T-cell (primary cell): ENCODE measurements at places on chromosomes 1 and 21.

GRCh38 chr1:155253208-155253607 is 2.1 kb downstream of the ENTREP3 start:
- H3K4me1 ChIP-seq: peaks cover 9% of the 10 kb centered on the region
- no peaks in the 10 kb centered on the region for H3K27me3 ChIP-seq
- H3K4me3 ChIP-seq: no peak overlapping the region

DNA sequence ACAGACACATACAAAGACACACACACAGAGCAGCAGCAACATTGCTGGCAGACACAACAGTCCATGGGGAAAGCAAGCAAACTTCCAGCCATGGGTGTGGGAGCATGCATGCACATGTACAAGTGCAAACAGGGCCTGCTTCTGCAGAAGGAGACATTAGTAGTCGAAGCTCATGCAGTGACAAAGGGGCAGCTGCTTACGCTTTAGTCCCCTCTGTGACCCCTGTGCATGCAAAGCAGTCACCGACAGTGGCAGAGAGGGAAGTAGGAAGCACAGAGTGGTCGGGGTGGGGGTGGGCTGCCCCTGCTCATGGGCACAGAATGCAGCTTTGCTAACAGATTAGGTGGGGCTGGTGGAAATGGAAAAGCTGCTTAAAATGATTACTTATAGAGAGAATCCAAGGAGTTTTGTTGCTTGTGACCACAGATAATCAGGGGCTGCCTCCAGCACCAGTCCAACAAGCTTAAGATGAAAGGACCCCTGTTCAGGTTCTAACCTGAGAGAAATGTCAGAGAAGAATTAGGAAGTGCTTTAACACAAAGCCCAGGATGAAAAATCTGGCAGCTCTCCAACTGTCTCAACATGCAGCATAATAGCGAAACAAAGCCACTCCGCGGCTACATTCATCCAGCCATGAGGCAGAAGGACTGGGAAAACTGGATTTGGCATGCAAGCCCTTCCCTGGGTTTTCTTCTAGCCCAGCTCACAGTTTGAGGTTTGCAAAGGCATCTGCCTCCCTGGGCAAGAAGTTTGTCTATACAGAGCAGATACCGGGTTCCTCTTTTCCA is 378.9 kb downstream of the KCNH1 start:
- H3K4me1 ChIP-seq: no peaks in the 10 kb centered on the region
- H3K27ac ChIP-seq: no peak overlapping the region
- DNase-seq: no peak

DNA sequence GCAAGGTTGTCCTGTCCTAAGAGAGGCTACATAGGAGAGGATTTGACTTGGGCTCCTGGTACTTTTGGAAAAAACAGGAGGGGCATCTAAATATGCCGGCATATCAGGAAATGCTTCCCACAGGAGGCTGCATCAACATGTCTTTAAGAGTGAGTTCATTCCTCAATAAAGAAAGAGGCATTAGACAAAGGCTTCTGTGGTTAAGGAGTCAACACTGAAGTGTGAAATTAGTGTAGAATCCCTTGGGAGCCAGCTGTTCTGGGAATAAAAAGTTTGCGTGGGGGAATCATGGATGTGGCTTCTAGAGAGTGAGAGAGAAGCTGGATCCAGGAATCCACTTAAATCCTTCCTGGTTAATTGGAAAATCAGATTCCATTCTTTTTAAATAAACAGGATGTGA is 69.5 kb downstream of the DNM3 start:
- DNase-seq: no peak
- no peaks in the 10 kb centered on the region for H3K36me3 ChIP-seq
- no peak overlapping the region for H3K27ac ChIP-seq
- H3K4me3 ChIP-seq: no peak overlapping the region
- H3K4me1 ChIP-seq: no peaks in the 10 kb centered on the region
- H3K27me3 ChIP-seq: peaks cover 2% of the 10 kb centered on the region

DNA sequence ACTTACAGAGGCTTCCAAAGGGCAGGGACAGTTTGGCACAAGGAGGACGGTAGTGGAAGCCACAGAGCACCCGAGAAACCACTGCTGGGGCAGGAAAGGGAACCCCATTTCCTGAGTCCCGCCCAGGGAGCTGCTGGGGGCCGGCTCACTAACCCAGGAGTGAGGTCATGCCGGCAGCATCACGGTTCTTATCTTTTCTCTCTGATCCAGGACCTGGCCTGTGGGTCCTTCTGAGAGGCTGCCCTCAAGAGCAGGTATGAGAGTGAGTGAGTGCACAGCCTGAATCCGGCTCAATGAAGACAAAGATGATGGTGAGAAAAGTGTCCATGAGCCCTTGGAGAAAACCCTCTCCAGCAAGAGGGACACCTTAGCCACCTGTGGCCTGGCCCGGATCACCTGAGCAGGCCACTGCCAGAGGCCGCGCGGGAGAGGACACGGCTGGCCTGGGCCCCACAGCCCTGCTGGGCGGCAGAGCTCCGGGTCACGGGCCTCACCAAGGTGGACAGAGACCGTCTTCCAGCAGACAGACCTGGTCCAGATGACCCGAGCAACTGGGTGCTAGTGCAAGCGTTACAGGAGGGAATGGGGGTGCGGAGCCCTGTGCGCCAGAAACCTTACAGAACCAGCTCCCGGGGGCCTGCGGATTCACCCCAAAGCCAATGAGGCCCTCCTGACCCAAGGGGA is 94.9 kb downstream of the RIPK4 start:
- no peak overlapping the region for H3K27ac ChIP-seq
- no peak for DNase-seq
- no peak overlapping the region for H3K4me3 ChIP-seq
- peaks cover 27% of the 10 kb centered on the region for H3K27me3 ChIP-seq
- no peaks in the 10 kb centered on the region for H3K4me1 ChIP-seq

GRCh38 chr1:101039245-101039644 is 13.7 kb upstream of the DPH5 start:
- H3K27ac ChIP-seq: no peak overlapping the region
- H3K4me1 ChIP-seq: peaks cover 14% of the 10 kb centered on the region

DNA sequence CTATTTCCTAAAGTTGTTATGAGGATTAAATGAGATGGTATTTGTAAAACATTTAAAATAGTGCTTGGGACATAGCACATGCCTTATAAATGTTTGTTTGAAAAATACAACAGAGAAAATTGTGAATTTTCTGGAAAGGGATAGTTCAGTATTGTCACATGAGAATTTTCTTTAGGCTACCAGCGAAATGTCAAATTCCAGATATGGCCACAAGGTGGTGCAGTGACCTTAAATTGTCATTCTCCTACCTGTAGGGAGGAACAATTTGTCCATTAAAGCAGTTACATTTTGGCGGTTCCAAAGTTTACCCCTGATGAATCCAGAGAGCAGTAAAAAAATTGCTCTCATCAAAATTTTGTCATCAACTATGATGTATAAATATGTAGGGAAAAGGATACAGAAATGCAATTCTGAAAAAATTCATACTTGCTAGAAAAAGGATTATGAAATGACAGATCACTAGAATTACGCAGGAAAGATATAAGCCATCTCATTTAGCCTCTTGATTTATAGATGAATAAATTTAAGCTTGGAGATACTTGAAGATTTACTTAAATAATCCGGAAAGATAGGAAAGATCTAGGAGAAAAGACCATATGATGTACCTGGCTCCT is 50.2 kb upstream of the TSHB start:
- H3K27ac ChIP-seq: no peak overlapping the region
- H3K27me3 ChIP-seq: no peaks in the 10 kb centered on the region
- no peaks in the 10 kb centered on the region for H3K4me1 ChIP-seq
- DNase-seq: peak; percentile 56

DNA sequence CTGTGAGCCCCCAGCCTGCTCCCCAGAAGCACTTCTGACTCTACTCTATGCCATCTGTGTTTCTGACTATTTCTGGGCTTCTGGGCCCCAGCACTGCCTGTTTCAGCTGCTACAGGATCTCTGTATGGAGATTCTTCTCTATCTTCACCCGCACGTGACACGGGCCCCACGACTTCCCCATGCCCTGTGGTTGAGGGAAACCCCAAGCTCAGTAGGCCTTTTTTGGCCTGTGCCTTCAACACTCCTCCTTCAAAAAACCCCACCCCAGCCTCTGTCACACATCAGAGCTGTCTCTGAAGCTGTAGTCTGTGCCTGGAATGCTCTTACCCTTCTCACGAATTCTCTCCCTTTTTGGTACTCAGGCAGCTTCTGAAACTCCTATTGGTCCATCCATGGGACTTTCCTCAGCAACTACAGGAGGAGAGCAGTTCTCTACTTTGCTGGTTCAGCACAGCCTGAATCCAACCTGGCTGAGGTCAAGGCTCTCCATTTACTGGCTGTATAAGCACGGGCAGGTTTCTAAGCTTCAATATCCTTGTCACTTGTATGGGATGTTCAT is 2.0 kb upstream of the NID1 start:
- H3K36me3 ChIP-seq: no peaks in the 10 kb centered on the region
- H3K4me1 ChIP-seq: peaks cover 30% of the 10 kb centered on the region
- DNase-seq: peak; percentile 56
- H3K4me3 ChIP-seq: no peak overlapping the region
- H3K27me3 ChIP-seq: peaks cover 37% of the 10 kb centered on the region

DNA sequence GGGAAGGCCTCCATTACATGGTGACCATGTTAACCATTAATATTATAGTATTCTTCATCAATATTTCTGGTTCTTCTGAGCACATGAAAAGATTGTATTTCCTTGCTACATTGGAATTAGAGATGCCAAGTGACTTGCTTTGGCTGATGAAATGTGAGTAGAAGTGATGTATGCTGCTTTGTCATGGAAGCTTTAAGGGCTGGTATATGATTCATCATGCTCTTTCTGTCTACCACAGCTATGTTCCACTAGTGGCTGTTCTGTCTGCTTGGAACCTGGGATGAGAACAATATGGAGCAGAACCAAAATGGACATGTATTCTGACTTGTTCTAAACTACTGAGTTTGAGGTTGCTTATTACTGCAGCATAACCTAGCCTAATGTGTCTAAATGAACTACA is 163.3 kb downstream of the TM2D1 start:
- H3K27ac ChIP-seq: no peak overlapping the region
- no peaks in the 10 kb centered on the region for H3K4me1 ChIP-seq
- DNase-seq: no peak
- H3K36me3 ChIP-seq: no peaks in the 10 kb centered on the region

GRCh38 chr21:42254651-42255601 is 36.0 kb downstream of the ABCG1 start:
- no peak for DNase-seq
- H3K4me1 ChIP-seq: peaks cover 40% of the 10 kb centered on the region
- H3K27ac ChIP-seq: no peak overlapping the region
